Hypothalamus (tissue), 51 donors: ENCODE measurements at places on chromosomes 7 and 10.

DNA sequence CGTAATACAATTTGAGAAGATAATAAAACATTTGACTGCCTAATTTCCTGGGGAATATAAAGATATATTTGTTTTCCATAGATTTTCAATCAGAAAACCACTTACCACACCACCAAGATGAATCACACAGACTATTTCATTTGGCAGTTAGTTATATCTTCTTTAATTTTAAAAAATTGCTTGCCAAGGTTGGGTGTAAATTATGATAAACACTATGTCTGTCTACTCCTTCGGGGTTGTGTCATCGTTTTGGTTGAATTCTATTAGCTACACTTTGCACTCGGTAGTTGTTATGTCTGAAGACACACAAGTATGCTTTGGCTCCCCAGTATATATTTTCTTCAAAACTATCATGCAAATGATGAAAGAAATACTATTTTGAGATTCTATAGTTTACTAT, 594.8 kb upstream of the SEMA3D start:
- DNase-seq = no peak

- peak; percentile 5 for DNase-seq
Observed at GRCh38 chr7:76155938-76156337, 45.8 kb upstream of the SRRM3 start.

DNA sequence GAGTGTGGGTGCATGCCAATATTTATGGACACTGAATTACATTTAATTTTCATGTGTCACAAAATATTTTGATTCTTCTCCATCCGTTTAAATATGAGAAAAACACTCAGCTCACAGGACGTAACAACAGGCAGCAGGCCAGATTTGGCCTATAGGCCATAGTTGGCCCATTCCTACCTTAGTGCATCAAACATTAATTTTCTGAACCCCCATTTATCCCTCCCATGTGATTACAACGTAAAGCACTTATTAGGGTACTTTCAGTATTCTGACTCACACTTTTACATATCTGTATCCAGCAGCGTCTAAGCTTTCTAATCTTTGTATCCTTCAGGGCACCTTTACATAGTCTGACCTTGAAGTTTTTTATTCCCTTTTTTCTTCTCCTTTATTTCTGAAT, 4.0 kb downstream of the IDI1 start:
- no peak for DNase-seq

GRCh38 chr7:156167417-156167807, 355.1 kb upstream of the SHH start:
- no peak for DNase-seq

DNA sequence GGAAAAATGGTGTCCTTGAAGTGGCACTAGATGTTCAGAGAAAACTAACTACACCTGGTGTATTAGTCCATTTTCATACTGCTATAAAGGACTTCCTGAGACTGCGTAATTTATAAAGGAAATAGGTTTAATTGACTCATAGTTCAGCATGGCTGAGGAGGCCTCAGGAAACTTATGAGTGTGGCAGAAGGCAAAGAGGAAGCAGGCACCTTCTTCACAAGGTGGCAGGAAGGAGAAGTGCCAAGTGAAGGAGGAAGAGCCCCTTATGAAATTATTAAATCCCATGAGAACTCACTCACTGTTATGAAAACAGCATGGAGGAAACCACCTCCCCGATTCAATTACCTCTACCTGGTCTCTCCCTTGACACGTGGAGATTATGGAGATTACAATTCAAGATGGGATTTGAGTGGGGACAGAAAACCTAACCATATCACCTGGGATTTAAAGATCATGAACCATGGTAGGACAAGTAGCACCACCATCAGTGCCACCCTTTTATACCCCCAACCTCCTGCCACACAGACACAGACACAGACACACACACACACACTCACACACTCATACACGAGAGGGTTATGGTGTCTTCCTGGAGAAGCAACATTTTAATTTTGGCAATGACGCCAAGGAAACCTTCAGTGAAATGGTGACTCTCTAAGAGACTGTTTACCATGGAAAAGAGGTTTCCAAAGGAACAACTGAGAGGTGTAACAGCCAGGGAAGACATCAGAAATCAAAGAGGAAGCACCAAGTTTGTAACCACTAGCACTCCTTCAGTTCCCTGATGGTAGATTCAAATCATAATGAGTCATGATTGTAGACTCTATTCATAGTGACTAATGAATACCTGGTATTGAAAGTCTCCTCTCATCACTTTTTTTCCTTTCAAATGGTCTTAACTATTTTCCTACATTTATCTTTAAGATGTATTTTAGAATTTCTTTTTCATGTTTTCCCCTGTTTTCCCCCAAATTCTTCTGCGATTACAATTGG, 41.8 kb upstream of the WNT16 start:
- DNase-seq = no peak

GRCh38 chr7:39105720-39106119, 128.0 kb downstream of the POU6F2 start:
- no peak for DNase-seq

DNA sequence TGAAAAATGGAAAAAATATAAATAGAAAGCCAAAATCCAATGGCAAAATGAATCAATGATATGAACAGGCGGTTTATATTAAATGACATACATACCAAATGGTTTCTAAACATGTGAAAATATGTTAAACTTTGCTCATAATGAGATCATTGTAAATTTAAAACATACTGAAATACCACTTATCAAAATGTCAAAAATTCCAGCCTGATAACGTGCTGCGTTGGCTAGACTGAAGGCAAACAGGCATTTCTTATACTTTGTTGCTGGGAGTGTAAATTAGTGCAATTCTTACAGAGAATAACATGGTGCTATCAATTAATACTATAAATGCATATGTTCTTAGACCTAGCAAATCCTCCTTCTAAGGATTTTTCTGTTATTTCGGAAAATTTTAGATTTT, 225.8 kb upstream of the FAM3C start:
- no peak for DNase-seq

DNA sequence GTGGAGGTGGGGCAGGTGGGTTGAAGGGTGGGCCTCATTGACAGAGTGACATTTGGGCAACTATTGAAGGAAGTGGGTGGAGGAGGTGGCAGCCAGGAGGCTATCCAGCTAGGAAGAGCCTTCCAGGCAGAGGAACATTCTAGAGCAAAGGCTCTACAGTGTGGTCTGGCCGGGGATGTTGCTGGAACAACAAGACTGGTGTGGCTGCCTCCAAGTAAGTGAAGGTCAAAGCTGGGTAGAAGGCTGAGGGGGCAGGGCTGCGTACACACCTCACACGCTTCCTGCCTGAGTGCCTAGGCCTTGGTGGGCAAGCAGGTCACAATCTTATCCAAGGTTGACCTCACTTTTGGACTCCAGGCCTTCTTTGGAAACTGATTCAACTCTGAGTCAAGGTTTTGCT, 6.6 kb downstream of the CPA1 start:
- DNase-seq = no peak

DNA sequence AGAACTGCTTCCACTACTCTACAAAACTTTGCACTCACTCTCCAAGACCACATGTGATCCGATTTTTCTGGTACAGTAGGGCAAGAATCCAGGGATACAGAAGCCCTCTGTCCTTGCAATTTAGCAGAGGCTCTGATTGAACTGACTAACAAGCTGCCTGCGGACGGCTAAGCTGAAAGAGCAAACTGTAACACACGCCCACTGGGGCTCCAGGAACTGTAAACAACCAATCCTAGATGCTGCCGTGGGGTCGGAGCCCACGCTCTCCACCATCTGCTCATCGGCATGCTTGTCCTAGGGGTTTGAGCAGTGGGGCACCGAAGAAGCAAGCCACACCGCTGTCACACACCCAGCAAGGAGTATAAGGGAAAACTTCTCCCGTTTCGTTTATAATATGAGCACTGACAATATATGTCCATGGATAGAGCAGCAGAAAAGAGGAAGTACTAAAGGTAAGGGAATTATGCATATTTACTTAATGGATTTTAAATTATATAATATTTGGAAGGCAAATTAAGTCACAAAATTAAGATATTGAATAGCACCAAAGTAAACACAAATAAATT, 634.4 kb upstream of the POT1 start:
- DNase-seq = no peak
